ENCODE measurements at places on chromosomes 6 and 20.

GRCh38 chr6:147390909-147391536 is 117.5 kb upstream of the SAMD5 start:
- DNase-seq: no peak

DNA sequence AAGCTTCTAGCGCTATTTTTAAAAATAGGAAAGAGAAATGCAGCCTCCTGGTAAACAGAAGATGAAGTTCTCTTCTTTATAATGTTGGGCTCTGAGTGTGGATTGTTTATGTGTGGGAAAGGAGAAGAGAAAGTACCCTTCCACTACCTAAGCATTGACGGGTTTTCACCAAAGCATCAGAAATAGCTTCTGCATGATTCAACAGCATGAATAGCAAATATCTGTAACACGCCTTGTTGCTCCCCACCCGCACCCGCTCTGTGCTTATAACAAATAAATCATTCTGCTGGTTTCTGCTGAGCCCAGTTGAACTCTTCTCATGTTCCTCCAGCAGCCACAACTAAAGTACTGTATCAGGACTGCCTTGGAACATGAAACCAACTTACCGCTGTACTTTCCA is 20.7 kb downstream of the TXLNB start:
- DNase-seq: peak; percentile 32

- DNase-seq: no peak
Measured at GRCh38 chr6:15246217-15246665, 372 bp downstream of the JARID2 start.

DNA sequence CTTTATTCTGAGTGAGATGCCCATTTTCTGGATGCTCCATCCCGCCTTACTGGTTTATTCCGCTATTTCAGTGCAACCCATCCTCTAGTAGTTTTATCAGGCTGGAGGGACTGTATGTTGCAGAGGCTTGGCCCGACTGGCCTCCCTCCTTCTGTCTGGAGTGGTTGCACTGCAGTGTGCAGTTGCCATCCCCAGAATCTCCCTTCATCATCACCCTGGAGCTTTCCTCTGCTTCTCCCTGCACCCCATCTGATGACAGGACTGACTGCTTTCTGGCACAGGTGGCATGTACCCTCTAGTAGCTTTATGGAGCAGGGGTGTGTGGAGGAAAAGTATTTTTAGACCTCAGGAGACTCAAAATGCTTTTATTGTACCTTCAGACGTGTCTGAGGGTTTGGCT is 21.1 kb downstream of the WRNIP1 start:
- DNase-seq: no peak

GRCh38 chr6:139534472-139535115 is 160.1 kb upstream of the CITED2 start:
- DNase-seq: no peak

DNA sequence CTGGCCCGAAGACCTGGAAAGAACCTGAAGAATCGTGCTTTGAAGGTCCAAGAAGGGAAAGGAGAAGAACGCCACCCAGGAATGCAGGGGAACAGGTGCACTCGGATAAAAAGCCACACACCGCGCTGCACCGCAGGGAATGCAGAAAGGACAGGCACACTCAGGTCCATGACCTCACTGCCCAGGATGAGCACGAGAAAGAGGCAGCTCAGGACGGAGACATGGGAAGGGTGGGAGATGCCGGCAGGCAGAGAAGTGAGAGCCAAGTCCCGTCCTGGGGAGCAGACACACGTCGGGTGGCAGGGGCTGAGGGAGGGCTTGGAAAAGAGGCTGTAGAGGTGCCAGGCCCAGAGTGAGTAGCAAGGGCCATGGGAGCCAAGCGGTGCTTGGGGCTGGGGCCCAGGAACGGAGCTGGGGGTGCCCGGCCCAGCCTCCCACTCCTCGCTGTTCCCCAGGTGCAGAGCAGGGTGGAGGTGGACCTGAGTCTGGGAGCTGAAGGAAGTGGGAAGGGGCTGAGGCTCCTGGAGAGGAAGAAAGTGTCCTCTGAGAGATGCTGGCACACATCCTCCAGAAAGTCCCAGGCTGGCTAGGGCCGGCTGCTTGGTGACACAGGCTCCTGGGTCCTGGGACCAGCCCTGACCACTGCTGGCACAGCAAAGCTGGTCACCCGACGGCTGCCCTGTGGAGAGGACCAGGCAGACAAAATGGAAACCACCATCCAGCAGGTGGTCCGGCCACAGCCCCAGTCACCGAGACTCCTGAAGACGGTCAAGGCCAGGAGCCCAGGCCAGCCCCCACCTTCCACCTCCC is 91.3 kb downstream of the PSMB1 start:
- DNase-seq: no peak

DNA sequence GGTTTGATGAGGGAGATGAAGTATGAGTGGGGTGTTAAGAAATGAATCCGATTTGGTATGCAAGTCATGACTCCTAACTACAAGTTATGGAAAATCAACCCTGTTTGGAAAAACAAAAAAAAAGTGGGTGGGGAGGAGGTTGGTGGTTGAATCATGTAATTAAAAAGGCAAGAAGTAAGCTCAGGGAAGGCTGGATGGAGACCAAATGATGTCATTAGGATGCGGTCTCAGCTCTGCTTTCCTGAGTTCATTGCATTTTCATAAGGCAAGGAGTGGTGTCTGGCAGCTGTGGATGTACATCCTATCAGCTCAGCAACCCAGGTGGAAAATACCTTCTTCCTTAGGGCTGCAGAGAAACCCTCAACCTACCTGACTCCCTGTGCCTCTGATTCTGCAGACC is 60.4 kb upstream of the AKAP12 start:
- DNase-seq: no peak

GRCh38 chr6:231779-232178 is 60.5 kb upstream of the DUSP22 start:
- DNase-seq: no peak

DNA sequence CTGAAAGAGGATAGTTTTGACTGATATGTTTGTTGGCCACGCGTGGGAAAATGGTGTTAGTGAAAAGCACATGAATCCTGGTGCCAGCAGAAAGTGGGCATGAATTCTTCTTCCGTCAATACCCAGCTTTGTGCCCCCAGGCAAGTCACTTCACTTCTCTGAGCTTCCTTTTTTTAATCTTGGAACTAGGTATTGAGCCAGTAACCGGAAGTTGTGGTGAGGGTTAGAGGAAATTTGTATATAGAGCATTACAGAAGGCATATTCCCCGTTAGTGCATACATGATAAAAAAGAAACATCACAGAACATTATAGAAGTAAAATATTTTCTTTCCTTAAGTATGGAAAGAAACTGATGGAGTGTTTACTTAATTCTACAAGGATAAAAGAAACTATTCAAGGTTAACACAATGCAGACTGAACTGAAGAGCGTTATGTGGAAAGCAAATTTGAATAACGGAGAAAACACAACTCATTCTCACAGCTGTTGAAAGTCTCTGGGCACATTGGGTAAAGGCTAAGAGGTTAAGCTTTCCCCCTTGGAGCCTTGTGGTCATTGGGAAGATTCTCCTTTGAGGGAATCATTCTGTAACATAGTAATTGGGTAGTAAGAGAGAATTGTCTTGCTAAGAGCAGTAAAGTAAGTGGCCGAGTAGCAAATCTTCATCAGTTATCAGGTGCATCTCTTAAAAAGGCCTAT is 223.1 kb downstream of the BCAS1 start:
- no peak for DNase-seq

DNA sequence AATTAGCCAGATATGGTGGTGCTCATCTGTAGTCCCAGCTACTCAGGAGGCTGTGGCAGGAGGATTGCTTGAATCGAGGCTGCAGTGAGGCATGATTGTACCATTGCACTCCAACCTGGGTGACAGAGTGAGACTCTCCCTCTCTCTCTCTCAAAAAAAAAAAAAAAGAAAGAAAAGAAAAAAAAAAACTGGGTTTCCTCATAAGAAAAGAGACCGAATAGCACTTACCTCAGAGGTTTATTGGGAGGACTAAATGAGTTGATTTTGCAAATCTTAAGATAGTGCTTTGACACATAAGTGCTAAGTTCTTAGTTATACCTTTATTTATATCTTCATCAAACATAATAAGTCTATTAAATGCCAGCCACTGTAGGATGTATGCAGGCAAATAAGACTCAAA is 6.3 kb downstream of the VWA7 start:
- DNase-seq: no peak

GRCh38 chr20:37323985-37324384 is 22.0 kb upstream of the SRC start:
- DNase-seq: no peak

- DNase-seq: no peak
Measured at GRCh38 chr6:54716010-54716409, 130.6 kb upstream of the FAM83B start.

DNA sequence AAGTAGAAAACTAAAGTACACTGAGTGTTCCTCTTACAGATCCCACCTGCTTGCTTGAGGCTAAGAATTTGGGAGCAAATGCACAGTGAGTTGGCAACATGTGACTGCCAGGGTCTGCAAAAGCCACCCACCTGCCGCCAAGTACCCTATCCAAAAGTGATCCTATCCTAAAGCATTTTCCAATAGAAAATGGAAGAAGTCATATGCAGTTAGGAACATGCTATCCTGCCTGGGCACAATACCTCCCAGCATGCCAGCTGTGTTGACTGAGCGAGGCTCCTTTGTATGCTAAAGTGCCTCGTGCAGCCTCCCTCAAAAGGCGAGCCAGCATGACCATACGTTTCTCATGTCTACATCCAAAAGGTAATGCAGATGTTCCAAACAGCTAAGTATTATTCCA is 52.7 kb downstream of the TRAF3IP2 start:
- no peak for DNase-seq
